ENCODE measurements at places on chromosomes 7 and 10.

DNA sequence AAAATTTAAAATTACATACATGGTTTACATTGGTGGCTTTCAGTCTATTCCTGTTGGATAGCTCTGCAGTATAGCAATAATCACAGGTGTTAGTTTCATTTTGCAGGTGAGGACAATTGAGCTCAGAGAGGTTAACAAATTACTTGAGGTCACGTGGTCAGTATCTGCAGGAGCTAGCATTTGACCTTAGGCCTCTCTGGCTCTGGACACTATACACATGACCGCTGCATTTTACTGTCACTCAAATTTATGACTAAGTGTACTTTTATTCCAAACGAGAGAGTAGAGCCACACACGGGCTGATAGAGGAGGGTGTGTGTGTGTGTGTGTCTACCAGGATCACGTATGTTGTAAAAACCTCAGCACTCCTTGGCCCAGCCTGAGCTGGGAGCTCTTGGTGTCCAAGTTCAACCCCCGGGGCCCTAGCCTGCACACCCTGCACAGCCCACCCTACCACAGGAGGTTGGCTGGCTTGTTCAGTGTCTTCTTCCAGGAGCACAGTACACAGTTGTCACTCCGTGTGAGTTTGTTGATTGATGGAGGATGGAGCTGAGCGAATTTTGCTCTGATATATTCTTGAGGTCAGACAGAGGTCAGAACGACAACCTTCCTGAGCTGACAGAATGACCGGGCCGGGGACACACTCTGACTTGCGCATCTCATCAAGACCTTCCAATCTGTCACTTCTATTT, 272.7 kb downstream of the GFRA1 start:
- no peak for DNase-seq

GRCh38 chr7:9945857-9946256, 1027.8 kb upstream of the PHF14 start:
- no peak for DNase-seq

- DNase-seq: no peak
Observed at GRCh38 chr10:60267802-60268201, 121.9 kb downstream of the ANK3 start.

DNA sequence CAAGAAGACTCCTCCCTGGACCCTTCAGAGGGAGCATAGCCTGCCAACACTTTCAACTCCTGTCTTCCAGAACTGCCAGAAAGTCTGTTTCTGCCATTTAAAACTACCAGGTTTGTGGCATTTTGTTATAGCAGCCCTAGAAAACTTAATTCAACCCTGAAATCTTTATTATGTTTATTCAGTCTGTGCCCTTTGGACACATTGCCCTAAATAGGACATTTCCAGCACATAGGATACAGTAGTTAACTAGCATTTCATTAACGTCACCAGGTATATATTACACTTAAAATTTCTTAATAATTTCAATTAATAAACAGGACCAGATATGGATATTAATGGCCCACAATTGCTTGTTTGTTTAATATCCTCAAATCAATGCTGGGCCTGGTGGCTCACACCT, 54.3 kb downstream of the KCNH2 start:
- DNase-seq: no peak

DNA sequence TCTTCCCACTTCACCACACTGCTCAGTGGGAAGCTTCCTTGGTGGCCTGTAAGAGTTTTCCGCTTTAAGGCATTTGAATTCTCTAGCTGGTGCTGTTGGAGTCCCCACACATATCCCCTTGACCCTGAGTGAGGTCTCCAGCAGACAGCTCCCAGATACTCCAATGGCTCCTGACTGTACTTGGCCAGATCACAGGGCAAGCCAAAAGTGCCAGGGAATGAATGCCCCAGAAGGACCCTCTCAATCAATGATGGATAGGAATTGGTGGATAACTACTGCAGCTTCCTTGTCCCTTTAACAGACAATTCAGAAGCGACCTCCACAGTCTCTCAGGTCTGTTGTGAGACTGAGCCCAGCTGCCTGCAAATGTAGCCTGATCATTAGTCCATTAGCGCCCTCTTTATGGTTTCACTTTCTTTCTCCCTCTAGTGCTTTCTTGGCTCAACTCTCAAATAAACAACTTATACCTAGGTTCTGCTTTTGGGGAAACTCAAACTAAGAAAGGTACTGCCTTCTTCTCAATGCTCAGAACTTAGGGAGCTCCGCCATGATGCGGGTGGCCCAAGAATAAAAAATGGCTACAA, 283.0 kb downstream of the TCF7L2 start:
- DNase-seq: no peak

DNA sequence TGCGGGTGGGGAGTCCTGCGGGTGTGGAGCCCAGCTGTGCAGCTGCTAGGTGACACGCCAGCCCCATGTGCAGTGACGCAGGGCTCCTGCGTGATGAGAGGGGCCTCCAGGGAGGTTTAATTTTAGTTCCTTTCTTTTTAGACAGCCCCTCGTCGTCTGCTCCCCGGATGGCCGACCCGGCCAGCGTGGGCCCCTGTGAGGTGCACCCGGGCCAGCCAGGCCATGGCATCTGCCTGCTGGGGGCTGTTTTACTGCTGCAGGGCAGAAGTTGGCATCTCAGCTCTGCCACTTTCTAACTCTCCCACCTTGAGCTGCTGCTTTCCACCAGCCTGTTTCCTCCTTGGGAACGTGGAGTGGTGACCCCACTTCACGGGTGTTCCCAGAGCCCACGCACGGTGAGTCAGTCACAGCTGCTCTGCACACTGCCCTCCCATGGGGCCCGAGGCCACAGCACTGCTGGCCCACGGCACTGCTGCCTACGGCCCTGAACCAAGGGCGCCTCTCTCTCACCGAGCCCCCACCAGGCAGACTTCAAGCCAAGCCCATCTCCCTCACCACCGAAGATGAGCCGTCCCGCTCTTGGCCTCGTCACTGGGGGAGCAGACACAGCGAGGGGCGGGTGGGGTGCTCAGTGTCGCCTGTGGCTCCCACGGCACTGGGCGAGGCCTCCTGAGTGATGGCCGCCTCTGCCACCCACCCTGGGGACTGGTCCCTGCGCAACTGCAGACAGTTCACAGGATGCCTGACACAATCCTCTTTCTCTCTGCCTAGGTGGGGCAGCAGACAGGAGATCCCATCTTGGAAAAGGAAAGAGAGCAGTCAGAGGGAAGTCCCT, 21.3 kb downstream of the CYP2W1 start:
- no peak for DNase-seq

- no peak for DNase-seq
Observed at GRCh38 chr7:5679813-5680473, 101.5 kb downstream of the RNF216 start.

GRCh38 chr10:4278186-4278585, 493.2 kb upstream of the KLF6 start:
- DNase-seq: no peak

GRCh38 chr10:96670786-96671185, 49.5 kb downstream of the PIK3AP1 start:
- DNase-seq: no peak

DNA sequence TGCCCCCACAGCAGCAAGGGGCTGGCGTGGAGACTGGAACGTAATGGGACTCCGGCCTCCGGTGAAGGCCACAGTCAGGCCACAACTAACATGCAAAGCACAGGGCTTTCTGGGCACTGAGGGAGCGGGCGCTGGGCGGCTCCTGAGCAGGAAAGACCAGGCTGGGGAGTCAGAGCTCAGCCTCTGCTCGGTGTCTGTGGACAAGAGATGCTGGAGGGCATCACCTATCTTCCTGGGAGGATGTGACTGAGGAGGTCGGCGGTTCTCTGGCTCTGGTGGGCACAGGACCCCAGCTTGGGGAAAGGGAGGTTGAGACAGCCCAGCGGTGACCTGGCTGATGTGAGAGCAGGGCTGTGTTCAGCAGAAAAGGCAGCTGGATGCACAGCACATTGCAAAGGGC, 11.7 kb downstream of the CNPY1 start:
- DNase-seq: no peak

- no peak for DNase-seq
Observed at GRCh38 chr10:58512491-58513187, at the start of gene BICC1. TSS of gene BICC1 (plus strand) at chr10:58512872. CDS start at chr10:58513144, 272 bp downstream.

DNA sequence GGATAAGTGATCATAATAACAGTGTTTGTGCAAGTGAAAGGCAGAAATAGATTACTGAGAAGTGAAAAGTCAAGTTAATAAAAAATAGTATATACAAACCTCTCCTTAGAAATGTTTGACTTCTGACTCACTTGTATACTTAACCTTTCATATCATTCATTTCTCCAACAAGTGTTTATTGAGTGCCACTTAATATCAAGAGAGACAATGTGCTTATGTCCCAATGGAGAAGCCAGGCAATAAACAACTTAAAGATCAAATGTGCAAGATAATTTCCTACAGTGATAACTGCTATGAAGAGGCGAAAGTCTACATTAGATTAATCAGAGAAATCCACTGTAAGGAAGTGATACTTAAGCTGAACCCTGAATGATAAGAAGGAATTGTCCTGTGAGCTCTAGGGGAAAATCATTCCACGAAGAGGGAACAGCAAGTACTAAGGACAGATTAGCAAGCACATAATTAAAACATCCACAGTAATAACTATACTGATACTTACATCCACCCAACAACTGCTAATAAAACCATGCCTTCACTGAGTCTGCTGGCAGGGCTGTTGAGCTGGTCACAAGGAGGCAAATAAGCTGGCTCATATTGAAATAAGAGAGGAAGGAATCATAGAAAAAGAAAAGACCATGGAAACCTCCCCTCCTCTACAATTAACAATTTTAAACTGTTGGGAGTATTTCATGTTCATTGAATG, 203.5 kb downstream of the CTNNA3 start:
- no peak for DNase-seq

DNA sequence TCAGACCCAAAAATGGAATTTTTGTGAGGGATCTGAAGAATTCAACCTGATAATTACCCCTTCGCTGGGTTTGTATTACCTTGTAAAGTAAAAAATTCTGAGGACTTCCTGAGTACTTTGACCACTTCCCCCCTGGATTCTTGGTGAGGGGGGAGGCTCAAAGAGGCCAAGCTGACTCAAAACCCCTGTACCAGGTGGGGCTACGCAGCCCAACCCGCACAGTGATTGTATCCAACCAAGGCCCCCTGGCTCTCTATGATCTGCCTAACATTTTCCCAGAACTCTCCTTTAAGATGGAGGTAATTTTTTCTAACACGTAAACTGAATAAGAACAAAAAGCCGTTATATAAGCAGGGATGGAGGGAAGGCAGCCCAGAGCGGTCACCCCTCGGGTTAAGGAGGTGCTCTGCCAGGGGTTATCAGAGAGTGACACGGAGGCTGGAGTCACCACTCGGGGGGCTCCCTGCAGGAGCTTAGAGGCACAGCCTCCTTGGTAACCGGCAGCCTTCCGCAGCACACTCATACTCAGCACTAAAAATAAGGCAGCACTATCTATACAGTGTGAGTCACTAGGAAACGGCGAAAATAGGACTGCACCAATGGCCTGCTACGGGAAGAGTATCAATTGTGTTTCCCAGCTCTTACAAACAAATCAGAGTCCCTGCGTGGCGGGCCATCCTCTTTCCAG, 255.4 kb downstream of the ELMO1 start:
- DNase-seq: no peak

GRCh38 chr10:30092151-30092790, 32.9 kb upstream of the JCAD start:
- no peak for DNase-seq

DNA sequence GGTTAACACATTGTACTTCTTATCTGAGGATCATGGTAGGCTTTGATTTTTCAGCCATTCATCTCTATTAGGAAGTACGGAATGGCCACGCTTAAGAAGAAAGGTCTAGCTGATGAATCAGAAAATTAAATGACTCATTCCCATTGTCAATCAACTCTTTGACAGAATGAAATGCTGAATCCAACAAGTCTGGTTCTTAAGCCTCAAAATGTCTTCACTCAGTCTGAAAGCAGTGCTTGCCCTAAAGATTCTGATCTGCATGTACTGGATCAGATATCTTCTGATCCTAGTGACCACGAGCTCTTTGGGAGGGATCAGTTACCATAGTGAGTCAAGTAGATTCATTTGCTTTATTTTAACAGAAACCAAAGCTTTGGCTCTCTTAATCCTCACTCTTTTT, 5.7 kb upstream of the CELF2 start:
- DNase-seq: no peak

DNA sequence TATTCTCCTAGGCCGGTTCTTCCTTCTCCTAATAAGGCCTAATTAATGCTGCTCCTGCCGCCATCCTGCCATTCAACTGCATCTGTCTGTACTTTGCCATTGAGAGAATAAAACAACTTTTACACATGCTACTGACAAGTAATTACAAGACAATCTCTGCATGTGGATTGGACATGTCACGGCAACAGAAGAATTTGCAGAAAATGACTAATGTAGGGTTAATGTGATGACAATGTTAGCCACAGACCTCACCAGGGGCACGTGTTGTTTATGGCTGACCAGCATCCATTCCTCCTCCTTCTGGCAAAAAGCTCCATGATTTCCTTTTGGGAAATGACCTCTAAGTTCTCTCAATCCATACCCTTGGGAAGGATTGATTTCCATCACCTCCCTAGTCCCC, 58.0 kb downstream of the NEBL start:
- no peak for DNase-seq

DNA sequence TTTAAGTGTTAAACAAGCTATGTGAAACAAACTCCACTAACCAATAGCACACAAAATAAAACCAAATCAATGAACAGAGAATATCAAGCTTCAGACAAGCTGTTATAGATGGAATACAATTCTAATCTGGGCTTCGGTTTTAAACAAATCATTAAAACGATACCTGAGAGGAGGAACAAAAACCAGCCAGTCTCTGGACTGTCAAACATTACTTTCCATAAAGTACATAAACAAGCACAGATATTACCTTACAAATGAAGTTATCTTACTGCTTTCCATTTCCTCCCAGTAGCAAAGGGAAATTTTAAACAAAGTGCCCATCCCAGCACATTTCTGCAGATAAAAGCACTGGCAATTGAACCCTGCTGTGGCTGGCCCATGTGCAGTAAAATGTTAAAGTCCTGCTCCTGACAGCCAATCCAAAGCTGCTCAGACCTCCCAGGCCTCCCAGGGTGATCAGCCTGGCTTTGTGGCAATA, 128.0 kb downstream of the NRCAM start:
- DNase-seq: no peak

DNA sequence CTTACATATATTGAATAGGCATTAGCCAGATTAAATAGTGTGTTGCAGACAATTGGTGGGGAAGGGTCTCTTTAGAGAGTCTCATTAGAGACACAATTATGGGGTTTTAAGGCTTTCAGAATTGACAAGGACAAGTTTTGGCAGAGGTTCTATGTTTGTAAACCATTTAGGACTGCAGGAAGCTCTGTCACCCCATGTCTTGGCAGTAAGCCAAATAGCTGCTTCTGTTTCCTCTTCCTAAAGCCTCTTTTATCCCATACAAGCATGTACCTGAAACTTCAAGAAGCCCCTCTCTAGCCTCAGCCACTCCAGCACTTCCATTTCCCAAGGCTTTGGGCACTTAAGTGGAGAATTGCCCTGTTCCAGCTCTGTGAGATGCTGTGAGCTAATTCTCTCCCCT, 21.8 kb upstream of the LRRC4 start:
- no peak for DNase-seq

GRCh38 chr7:63117-63480, 129.3 kb upstream of the FAM20C start:
- no peak for DNase-seq
